ENCODE measurements at places on chromosomes 5 and 9. TPM values are rescaled to one million over a fixed set of nuclear protein-coding genes. Genes with fewer than 3 reads are reported as not detected.

DNA sequence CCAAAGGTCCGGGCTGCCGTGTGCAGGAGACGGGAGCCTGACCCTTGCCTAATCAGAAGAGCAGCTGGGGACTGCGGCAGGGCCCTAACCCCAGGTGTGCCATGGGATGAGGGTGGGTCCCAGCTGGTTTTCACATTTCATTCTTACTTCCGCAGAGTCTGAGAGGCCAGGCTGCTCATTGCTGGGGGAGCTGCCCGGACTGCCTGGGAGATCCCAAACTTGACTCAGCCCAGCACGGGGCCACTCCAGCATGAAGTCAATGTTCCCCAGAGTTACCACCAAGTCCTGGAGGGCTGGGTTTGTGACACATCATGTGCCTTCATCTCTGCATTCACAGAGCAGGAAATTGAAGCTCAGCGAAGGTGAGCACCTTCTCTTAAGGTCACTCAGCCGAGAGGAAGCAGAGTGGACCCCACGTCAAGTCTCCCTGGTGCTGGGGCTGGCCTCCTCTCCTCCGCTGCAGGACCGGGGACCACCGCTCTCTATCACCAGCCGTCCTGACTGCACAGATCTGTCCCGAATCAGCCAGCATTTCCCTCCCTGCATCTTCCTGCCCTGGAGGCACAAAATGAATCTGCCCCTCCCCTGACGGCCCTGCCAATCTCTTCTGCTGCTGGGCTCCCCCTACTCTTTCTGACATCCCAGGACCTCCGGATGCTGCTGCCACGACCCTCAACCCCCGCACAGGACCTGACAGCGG is 54.6 kb upstream of the PHYKPL start:
- no peak for DNase-seq

DNA sequence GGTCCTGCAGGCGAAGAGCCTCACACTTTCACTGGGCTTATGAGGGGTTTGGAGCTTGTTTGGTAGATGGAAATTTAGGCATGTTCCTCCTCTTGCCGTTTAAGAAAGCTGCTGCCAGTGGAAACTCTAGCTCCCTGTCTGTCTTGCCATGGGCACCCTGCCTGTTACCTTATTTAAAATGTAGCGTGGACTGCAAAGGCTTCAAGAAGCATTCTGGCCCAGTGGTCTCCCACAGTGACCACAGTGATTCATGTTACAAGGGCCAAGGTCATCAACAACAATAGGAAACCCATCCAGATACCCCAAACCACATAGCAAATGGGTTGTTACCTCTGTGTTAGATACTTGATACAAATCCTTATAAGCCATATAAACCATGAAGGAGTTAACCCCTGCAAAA is 96.6 kb downstream of the DPYSL3 start:
- DNase-seq: no peak

DNA sequence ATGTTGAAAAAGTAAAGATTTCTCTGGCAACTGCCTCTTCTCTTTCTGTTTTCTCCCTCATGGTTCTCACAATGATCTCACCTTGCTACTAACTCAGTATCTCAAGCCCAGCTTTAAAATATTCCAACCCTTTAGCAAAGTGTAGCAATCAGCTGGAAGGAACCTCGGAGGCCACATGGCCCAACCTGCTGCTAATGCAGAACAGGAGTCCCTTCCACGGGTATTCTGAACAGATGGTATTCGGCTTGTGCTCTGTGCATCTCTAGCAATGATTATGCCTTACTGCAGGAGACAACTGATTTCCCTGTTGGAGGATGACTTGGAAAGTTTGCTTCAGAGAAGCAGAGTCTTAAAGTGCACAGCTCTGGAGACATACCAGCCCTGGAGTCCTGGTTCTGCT is 151.8 kb upstream of the PPP1R2B start:
- no peak for DNase-seq

DNA sequence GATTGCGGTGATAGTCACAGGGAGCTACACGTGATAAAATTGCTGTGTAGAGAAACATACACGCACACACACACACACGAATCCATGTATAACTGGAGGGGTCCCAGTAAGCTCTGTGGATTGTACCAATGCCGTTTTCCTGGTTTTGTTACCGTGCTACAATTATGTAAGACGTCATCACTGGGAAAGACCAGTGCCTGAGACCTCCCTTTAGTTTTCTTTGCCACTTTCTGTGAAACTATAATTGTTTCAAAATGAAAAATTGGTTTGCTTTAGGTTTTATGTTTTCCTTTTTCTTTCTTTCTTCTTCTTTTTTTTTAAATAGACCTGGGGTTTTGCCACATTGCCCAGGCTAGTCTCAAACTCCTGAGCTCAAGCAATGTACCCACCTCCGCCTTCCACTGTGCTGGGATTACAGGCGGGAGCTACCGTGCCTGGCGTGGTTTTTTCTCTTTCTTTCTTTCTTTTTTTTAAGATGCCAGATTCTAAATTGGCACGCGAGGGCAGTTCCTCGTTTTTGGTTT is 21.3 kb downstream of the OR2V2 start:
- DNase-seq: no peak

Gene SGTB
- total RNA-seq: 7.1 TPM

Gene CKMT2
- total RNA-seq: 1,824 TPM

Gene ZNF79
- total RNA-seq: 6.2 TPM

Gene PCDHB11
- total RNA-seq: 0.77 TPM
